ENCODE measurements at places on chromosomes 7 and 10.

DNA sequence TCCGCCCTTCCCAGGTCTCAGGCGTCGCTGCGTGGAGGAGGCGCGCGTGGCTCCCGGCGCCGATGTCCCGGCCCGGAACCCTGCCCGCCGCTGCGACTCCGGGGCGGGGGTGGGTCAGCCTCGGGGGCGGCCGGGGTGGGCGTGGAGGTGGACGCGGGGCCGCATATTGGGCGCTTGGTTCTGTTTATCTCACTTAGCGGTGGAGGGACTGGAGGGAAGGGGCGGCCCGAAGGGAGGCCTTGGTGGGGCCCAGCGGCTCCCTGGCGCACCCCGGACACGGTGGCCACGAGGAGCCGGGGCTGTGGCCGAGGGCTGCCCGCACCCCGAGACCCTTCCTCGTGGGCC lies 8.6 kb downstream of the UNCX start:
- DNase-seq = no peak

DNA sequence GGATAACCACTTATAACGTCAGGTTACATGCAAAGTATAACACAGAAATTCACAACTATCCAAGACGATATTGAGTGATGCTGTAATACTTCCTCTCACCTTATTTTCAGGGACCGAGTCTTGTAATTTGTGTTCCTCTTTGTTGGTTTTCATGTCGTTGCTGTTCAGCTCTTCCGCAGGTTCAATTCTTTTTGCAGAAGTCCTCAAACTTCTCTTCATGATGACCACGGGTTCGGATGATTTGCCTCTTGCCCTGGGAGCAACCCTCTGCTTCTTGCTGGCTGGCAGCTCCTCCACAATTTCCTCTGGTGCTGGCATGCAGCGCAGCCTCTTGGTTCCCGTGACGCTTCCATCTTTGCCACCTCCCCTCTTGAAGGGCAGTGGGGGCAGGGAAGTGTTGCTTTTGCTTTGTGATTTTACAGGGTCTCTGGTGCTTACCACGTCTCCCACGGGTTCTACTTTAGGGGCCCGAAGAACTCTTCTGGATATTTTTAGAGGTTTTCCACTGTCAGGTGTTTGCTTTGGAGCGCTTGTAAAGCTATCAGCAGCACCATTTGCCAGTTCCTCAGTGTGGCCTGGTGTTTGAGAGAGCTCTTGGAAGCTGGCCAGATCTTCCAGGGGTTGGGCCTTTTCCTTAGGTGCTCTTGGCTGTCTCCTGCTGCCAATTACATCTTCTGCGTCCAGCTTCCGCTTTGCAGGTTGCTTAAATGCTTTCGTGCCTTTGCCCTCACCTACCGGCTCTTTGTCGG lies 23.6 kb downstream of the MKI67 start:
- DNase-seq = no peak

- DNase-seq = no peak
Observed at GRCh38 chr7:36219429-36219828, 66.4 kb downstream of the EEPD1 start.

- no peak for DNase-seq
Observed at GRCh38 chr10:96912405-96912804, 80.3 kb downstream of the LCOR start.

DNA sequence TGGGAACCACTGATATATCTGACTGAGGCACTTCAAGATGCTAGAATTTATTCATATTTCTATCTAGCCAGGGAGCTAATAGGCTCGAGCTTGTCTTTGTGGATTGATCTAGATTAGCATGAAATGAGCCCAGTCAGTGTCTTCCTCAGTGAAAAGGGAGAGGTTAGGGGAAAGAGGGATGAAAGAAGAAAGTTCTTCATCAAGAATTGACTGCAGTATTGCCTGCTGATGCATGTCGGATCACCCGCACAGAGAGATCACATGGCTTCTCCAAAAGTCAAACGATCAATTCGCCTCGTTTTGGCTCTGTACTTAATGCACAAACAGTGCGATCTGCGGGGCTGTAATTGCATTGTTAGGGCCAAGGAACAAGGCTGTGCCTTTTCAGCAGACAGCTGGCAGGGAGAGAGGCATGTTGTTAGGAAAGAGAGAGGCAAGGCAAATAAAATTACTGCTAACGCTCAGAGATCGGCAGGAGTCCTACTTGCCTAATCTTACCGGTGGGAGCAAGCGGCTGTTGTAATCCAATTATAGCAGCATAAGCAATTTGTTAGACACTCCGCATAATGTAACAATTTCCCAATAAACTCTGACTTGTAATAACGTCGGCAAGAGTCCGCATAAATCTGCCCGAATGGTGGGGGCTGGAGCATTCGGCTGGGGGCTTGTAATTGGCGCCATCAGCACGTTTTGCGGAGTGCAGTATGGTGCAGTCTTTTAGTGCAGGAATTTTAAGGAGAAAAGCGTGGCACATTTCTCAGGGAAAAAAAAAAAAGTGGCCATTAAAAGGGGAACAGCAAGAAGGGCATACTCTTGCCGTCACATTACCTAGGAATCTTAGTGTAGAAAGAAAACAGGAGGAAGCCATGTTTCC lies 102.1 kb downstream of the POLL start:
- DNase-seq = no peak

DNA sequence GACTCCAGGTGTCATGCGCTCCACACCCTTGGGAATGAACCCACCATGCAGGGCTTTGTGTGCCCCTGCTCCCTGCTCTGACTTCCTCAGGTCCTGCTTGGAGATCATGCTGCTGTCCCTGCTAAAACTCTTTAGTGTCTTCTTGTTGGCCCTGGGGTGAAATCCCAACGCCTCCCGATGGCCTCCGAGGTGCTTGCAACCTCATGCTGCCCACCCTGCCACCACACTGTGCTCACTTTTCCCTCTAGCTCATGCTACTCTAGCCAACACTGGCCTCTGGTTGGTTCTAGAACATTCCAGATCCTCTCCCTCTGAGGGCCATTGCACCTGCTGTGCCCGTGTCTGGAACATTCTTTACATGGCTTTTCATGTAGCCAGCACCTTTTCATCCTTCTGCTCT lies 227.7 kb downstream of the ADAM12 start:
- no peak for DNase-seq

GRCh38 chr7:132501956-132502355 lies 74.3 kb downstream of the PLXNA4 start:
- no peak for DNase-seq

- no peak for DNase-seq
Observed at GRCh38 chr7:69864274-69864673, 266.0 kb downstream of the AUTS2 start.

DNA sequence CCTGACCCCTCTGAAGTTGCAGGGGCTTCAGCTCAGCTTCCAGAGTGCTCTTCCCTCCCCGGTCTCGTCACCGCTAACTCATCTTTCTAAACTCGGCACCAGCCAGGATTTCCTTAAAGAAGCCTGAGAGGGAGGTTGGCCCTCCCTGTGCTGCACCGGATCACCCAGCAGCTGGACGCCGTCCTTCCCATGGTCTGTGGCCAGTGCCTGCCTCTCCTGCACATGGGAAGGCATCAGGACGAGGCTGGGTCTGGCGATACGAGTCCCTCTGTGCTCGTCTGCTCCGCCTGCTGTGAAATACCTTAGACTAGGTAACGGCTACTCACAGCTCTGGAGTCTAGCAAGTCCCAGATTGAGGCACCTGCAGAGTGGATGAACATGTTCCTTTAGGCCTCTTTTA lies 179.1 kb downstream of the ZMYND11 start:
- DNase-seq = no peak

GRCh38 chr7:90965211-90965610 lies 299.0 kb upstream of the FZD1 start:
- DNase-seq = no peak
